ENCODE measurements at places on chromosomes 3 and 15.

DNA sequence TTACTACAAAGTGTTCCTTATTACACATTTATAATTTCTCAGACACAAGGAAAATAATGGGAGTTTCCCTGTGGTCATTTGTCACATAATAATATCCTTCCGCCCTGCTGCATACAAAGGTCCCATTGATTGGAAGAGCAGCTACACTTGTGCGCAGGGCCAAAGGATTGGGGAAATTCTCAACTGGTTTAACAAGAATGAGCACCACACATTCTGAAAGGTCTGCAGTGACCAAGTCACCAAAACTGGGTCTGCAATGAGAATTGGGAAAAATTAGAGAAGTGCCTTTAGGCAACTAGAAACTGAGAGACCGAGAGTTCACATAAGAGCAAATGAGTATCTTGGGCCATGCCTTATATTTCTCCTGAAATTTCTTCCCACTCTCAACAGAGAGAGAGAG, 98.2 kb upstream of the NR2F2 start:
- DNase-seq: no peak

DNA sequence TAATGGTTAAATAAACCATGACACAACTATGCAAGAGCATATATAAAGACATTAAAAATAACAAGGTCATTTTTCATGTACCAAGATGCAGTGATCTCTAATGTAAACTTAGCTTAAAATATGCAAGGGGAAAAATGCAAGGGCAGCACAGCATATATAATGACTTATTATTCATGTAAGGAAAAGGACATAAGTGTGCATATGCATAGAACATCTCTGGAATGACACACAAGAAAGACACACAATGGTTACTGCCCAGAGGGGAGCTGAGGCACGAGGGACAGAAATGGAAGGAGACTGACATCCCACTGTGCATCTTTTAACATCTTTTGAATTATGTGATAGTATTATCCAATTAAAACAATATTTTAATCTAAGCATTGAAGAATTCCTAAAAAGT, 79.0 kb downstream of the FHIT start:
- DNase-seq: no peak

DNA sequence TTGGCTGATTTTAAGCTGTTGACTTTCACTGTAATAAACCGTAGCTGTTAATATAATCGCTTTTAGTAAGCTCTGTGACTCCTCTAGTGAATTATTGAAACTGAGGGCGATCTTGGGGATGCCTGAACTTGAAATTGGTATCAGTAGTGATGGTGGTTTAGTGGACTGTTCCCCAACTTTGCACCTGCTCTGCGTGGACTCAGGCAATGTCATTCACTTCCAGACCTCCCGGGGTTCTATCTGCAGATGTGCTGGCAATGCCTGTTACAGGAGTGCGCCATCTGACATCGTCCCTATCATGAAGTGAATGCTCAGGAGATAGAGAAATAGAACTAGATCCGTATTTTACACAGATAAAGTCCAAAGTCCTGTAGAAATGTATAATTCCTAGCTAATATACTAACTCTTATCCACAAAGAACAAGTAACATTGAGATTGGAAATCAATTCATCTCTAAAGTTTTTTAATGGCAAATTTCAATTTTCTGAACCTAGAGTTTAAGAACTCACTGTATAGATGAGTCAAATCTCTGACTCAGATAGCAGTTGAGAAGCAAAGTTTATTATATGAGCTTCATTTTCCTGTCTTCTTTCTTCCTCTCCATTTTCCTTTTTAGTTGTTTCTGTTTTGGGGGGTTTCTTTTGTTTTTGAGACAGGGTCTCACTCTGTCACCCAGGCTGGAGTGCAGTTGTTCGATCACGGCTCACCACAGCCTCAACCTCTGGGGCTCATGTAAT, 51.8 kb downstream of the HEG1 start:
- DNase-seq: no peak

GRCh38 chr15:55998478-55998877, 5.1 kb upstream of the NEDD4 start:
- DNase-seq: no peak

GRCh38 chr3:30654269-30654668, 47.9 kb downstream of the TGFBR2 start:
- no peak for DNase-seq

DNA sequence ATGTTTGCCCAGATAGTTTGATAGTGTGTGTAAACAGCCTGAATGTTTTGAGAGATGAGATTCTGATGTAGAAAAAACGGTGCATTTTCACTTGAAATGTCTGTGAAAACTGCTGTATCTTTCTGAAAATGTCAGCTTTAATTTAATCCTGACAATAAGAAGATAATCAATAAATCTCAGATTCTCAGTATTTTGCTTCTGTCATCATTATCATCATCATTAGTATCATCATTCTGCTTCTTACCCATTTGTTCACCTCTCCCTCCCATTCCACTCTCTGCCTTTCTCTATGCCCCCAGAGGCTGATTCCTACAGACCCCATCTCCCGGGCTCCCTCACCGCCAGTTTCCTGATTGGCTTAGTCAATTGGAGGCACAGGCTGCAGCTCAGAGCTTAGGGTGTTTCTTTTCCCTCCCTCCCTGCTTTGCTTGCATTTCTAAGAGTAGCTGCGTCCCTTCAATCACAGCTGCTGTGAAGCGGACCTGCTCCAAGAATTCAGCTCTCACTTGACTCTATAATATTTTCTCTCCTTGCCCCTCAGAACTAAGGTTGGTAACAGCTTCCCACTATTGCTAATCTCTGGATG, 8.2 kb upstream of the SNTN start:
- no peak for DNase-seq

DNA sequence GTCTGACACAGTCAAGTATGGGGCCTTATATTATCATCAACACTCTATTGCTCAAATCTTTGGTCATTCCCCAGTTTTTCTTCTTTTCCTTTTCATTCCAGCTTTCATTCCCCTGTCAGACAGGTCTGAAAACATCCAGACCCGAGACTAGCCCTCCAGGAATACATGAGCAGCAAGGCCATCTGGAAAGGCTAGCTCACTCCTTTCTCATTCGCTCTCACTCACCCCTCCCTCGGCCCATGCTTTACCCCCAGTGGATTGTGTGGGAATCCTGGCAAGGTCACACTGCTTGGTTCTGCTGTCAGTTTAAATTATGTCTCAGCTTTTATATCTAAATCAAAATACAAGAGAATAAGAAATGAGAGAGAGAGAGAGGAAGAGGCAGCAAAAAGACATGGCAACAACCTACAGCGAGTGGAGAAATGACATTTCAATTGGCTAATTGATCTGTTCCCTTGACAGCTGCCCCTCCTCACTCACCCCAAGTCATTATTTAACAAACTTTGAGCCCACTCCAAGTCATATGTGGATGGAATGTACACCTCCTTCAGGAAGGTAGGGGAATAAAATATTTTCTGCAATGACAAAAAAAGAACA, 962.2 kb downstream of the TUSC7 start:
- no peak for DNase-seq

Measured in SHP77 treated with DMSO at 0.1 percent for 48 hours (cell line).